ENCODE measurements at places on chromosomes 5 and 9.

- no peak for DNase-seq
Observed at GRCh38 chr5:116453988-116454411, 120.6 kb downstream of the SEMA6A start.

DNA sequence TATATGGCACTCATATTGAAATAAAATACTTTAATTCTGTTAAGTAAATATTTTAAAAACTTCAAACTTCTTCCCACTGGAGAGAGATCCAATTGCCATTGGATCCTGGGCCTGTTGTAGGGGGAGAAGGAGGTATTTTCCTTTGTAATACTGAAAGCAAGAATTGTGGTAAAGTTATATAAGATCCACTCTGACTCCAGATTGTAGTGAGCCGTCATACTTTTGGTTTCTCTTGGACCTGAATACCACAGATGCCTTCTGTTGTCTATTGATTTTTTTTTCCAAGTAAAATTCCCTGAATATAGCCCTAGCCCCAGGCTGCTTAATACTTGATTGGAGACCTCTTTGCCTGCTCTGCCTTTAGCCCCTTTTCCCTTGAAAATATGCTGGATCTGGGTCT, 86.9 kb downstream of the ATG10 start:
- no peak for DNase-seq

DNA sequence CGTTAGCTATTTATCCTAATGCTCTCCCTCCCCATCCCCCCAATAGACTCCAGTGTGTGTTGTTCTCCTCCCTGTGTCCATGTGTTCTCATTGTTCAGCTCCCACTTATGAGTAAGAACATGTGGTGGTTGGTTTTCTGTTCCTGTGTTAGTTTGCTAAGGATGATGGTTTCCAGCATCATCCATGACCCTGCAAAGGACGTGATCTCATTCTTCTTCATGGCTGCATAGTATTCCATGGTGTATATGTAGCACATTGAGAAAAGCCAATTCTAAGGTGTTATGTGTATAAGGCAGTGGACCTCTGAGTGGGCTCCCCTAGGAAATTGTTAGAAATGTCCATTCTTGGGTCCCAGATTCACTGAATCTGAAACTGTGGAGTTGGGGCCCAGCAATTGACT, 103.1 kb upstream of the MYO10 start:
- DNase-seq: no peak

GRCh38 chr9:5899292-5899691, 8.6 kb downstream of the MLANA start:
- DNase-seq: no peak

- DNase-seq: no peak
Observed at GRCh38 chr5:167898361-167899042, 392.9 kb upstream of the WWC1 start.

- DNase-seq: no peak
Observed at GRCh38 chr5:72066705-72067107, 40.6 kb upstream of the MAP1B start.

DNA sequence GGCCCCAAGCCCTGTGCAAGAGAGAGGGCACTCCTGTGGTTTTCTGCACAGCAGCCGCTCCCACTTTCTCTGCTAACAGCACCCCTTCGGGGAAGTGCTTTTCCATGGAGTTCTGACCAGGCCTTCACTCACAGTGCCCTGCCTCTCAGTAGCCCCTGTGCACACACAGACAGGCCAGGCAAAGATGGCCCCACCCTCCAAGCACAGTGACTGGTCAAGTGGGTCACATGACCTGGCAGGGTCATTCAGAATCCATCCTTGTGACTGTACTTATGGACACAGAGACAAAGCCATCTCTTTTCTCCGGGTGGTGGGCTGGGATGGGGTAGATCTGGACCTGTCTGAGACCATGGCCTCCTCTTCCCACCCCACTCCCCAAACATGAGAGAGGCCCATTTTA, 82.5 kb downstream of the PSD2 start:
- DNase-seq: no peak

DNA sequence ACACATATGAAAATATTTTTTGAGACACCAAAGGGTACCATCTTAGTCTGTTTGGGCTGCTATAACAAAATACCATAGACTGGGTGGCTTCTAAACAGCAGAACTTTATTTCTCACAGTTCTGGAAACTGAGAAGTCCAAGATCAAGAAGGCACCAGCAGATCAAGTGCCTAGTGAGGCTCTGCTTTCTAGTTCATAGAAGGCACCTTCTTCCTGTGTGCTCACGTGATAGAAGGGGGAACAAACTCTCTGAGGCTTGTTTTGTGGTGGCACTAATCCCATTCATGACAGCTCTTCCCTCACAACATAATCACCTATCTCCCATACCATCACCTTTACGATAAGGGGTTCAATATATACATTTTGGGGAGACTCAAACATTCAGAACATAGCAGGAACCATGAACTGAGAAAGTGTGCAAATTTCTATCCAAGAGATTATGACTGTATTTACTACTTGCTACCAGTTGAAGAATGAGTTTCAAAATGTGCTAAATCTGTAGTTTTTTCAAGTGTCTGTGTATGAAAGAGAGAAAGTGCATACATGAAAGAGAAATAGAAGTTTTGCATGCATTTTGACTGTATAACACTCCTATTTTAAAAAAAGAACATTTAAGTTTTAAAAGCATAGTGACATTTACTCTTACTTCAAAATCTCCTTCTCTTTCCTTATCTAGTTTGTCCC, 207.3 kb downstream of the PARP8 start:
- DNase-seq: no peak

- DNase-seq: no peak
Observed at GRCh38 chr9:134605966-134606357, 35.6 kb upstream of the COL5A1 start.

- no peak for DNase-seq
Observed at GRCh38 chr9:118129541-118129940, 425.3 kb downstream of the TLR4 start.

DNA sequence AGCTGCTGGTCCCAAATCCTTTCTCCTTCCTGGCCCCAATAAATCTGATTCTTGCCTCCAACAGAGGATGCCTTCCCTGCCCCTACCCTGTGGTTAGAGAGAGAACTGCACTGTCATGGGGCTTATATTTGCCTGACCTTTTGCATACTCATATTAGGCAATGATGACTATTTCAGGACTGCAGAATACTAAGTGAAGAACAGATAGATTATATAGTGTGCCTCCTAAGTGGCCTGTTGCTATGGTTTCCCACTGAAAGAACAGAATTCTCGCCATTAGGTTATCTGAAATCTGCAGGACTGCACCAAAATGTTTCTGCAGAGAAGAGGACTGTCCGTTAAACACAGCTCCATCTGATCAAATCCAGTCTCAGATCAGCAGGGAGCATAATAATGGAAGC, 87.3 kb upstream of the CCNG1 start:
- DNase-seq: no peak

DNA sequence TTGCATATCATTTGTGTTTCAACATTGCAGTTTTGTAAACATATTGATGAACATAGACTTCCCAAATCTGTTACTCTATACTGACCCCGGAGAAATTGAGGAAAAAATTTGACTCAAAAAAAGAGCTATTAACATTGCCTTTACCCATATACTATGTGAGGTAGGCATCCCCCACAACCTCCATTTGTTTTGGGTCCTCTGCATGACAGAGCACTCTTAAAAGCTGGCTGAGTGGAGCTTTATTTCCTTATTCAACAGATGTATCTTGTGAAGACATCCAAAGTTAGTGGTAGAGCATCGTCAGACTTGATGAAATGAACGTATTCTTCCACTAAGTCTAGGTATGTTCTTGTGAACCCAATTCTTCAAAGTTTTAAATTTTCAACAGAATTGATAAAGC, 310.5 kb downstream of the CDH9 start:
- no peak for DNase-seq

DNA sequence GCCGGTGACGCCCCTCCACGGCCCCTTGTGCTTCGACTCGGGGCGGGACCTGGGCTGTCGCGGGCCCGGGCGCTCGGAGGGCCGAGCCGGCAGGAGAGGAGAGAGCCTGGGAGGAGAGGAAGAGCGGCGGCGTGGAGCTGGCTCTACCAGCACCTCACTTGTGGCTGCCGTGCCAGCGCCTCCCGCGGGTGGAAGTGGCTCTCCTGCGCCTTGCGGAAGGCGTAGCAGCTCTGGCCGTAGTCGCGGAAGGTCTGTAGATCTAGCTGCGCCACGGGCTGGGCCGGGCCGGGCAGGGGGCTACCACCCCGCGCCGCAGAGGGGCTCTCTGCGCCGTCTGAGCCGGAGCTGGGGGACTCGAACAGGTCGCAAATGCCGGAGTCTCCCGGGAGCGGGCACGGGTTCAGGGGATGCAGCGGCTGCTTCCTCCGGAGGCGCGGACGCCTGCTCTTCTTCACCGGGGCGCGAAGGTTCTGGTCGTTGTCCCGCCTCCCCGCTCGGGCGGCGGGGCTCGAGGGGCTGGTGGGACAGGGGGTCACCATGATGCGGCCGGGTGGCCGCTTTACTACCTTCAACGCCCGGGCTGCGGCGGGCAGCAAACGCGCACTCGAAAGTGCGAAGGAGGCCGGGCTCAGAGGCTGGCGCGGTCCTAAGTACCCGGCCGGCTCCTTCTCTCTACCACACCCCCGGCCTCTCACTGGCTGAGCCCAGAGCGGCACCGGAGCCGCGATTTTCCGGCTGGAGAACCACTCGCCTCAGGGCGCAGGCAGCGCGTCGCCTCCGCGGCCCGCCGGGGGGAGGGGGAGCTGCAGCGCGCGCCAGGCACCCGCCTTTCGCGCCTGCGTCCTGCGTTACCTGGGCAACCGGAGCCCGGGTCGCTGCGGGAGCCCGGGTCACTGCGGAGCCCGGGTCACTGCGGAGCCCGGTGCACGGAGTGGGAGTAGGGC, at the start of gene CCNO:
Gene CCNO (minus strand): TSS at position 624 of the 944 bp plus-strand sequence. CDS start 85 bp downstream, at position 539.
- DNase-seq: peak; percentile 24

DNA sequence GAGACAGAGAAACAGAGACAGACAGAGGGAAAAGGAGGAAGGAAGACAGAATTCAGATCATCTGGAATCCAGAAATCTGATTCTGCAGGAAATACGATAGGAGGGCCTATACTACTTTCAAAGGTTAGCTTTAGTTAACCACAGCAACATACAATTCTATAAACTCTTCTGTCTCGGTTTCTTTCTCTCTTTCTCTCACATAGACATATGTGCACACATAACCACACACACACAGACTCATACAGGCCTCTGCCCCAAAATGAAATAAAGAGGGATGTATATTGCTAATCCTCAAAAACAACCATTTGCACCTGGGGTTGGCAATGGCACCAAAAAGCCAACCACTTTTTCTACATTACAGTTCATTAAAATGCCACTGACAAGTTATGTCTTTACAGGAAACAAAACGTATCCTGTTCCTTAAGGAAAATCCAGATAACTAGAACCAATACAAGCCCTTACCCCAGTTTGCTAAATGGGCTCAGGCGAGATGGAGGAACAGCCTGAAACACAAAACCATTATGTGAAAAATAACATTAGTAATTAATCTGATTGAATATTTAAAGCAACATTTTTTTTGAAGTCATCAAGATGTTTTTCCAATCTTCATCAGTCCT, 372.3 kb upstream of the CCNH start:
- no peak for DNase-seq

DNA sequence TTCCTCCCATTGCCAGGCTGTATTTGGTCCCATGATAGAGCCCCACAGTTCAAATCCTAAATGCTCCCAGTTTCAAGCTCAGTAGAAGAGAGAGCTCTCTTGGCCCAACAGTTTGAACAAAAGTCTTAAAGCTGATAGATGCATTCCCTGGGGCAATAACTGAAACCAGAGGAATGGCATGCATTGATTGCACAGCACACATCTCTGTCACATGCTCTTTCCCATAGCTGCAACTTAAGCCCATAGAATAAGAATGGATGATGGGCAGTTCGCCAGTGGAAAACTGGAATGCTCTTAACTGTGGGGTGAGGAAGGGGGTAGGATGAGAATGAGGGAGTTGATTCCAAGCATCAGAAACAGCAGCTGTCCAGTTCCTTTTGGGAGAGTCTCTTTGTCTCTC, 1942.4 kb upstream of the WWC1 start:
- DNase-seq: no peak

DNA sequence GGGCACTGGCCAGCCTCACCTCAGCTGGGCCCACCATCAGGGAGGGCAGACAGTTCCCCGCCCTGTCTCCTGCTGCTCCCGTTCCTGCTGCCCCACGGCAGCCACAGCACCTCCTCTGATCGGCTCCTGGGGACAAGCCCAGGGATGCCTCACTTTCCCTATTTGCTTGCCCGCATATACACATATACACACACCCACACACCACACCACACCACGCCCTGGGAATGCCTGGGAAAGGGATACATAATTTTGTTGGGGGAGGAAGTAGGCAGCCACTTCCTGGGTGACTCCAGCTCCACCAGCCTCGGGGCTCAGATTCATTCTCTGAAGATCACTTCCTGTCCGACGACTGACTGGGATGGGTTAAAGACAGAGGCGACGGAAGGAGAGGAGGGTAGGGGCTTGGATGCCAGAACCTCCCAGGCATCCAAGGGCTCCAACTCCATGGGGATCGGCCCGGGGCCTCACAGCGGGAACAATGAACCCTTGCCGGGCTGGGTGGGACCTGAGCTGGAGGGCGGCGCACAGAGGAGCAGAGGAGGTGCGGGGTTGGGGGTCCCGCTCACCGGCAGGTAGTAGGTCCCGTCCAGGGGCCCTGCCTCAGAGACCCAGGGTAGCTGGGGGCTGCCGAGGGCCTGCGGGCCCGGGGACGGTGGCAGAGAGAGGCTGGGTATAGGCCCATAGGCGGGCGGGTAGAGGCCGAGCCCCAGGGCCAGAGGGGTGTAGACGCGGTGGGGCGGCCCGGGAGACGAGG, 2.0 kb upstream of the MZB1 start:
- no peak for DNase-seq

DNA sequence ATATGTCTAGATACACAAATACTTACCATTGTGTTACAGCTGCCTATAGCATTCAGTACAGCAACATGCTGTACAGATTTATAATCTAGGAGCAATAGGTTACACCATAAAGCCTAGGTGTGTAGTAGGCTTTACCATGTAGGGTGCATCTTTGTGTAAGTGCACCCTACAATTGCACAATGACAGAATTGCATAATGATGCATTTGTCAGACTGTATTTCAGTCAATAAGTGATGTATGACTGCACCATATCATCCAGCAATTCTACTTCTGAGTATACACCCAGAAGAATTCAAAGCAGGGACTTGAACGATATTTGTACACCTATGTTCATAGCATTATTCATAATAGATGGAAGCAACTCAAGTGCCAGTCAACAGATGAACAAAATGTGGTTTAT, 100.4 kb upstream of the SLC44A1 start:
- DNase-seq: no peak

GRCh38 chr5:99045871-99046270, 117.1 kb upstream of the CHD1 start:
- no peak for DNase-seq

DNA sequence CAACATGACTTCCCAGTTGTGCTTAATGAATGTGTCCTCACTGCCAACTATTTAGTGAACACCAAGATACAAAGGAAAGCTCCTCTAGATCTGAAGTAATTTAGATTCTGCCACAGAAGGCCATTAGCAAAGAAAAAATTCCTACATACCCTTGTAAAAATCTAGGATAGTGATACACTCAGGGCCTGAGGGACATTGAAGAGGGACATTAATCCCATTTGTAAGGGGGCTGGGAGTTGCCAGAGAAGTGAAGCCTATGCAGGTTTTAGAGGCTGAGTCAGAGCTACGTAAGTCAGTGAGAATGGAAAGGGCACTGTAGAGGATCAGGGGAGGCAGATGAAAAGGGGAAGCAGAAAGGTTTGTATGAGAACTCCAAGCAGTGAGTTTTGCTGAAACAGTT, 286.9 kb upstream of the TARS1 start:
- DNase-seq: no peak

GRCh38 chr5:3302228-3302627, 293.4 kb upstream of the IRX1 start:
- no peak for DNase-seq

GRCh38 chr5:15757103-15757502, 257.1 kb downstream of the FBXL7 start:
- DNase-seq: no peak

GRCh38 chr5:65100911-65101631, 332.3 kb downstream of the CWC27 start:
- DNase-seq: no peak

Data from anterior cingulate cortex (tissue), 58 donors.